Stimulated activated CD8-positive, alpha-beta memory T cell treated with anti-CD3 and anti-CD28 coated beads, Interleukin-4, amount 100 ng/mL, for 24 hours (primary cell): ENCODE measurements at places on chromosomes 1 and 21.
A peak's percentile ranks its signal among the peaks of the same experiment; 100 is the strongest.

GRCh38 chr1:30462826-30463425 lies 260.5 kb downstream of the MATN1 start:
- DNase-seq = no peak

GRCh38 chr21:15010645-15011044 lies 54.2 kb downstream of the NRIP1 start:
- no peak for DNase-seq

- no peak for DNase-seq
These were observed 370.5 kb upstream of the VAMP3 start for GRCh38 chr1:7400566-7400965.

DNA sequence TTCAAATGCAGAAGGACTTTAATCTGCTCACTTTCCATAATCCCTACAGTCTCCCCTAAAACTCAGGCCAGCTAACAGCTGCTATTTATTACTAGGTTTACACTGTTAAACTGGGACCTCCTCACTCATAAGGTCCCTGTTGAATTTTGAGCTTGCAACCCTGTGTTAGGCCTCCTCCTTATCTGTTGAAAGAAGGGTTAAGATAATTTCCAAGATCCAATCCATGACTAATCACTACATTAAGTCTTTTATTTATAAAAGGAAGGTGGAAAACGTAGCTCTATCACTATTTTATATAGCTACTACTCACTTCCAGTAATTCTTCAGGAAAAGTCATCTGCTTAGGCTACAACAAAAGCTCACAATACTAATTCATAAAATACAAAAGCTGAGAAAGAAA lies 79.5 kb downstream of the EVI5 start:
- DNase-seq = no peak

DNA sequence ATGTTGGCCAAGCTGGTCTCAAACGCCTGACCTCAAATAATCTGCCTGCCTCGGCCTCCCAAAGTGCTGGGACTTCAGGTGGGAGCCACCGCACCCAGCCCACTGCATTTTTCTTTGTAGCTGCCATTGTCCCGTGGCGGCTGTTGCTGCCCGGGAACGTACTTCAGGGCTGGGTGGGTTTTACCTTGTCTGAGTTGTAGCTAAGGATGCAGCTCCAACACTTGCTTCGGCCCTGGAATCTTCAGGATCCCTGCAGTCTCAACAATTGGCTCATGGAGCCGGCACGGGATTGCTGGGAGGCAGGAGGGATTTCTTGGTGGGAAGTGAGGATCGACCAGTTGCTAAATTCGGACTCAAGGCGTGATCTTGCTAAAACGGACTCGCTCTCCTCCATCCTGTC lies 10.7 kb downstream of the TNFRSF8 start:
- no peak for DNase-seq

- DNase-seq = peak; percentile 50
These were observed 8.6 kb upstream of the CALML6 start for GRCh38 chr1:1906185-1907097.

GRCh38 chr21:26925122-26925521 lies 41.8 kb downstream of the ADAMTS5 start:
- DNase-seq = no peak

DNA sequence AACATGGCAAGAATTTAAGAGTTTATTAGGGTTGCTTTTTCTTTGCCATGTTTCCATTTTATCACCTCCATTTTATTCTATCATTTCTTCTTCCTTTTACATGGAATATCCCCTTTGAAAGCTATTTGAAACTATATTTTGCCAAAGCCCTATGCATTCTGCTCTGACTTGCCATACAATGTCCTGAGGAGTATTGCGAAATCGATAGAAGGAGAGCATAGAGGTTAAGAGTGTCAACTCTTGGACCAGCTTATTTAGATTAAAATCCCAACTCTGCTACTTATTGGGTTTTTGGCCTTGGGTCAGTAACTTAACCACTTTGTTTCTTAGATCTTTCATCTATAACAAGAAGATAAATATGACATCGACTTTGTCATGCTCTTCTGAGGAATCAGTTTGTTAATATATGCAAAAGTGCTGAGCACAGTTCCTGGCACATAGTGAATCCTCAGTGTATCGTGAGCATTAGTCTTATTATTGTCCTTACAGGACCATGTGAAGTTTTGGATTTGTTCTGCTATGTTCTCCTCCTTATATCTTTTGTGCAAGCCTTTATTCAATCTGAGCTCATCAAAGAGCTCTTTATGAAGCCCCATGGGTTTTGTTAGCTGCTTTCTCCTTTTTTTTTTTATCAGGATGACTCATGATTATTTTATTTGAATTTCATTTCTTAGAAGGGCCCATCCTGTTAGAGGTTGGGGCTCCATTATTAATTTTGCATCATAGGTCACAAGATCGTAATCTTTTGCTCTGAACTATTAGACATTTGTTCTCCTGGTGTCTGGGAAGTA lies 17.6 kb downstream of the ACKR1 start:
- DNase-seq = no peak
